ENCODE measurements at places on chromosomes 1 and 21. TPM values are rescaled to one million over a fixed set of nuclear protein-coding genes. Genes with fewer than 3 reads are reported as not detected.

The CD101 gene
- polyA plus RNA-seq: 1.1 TPM

The TNNT2 gene
- 1.6 TPM for polyA plus RNA-seq

The KRTAP15-1 gene
- polyA plus RNA-seq: not detected

The GPR3 gene
- polyA plus RNA-seq: 0.18 TPM

The CLCA4 gene
- not detected for polyA plus RNA-seq

The NIBAN1 gene
- polyA plus RNA-seq: 4.8 TPM

The F3 gene
- 29.0 TPM for polyA plus RNA-seq

The VCAM1 gene
- polyA plus RNA-seq: 47.7 TPM

The ZNF695 gene
- 0.35 TPM for polyA plus RNA-seq

The IGSF9 gene
- 0.10 TPM for polyA plus RNA-seq

The FALEC gene
- not detected for polyA plus RNA-seq

The RHD gene
- polyA plus RNA-seq: not detected

The GJB4 gene
- not detected for polyA plus RNA-seq

The BTG2 gene
- polyA plus RNA-seq: 113 TPM

The FCRL5 gene
- polyA plus RNA-seq: 0.16 TPM

The SGIP1 gene
- 1.5 TPM for polyA plus RNA-seq

The SLC22A15 gene
- 0.51 TPM for polyA plus RNA-seq

The RASSF5 gene
- polyA plus RNA-seq: 1.8 TPM

The PADI1 gene
- not detected for polyA plus RNA-seq

The PLA2G2C gene
- polyA plus RNA-seq: not detected

The NPR1 gene
- polyA plus RNA-seq: 20.6 TPM

The FAM131C gene
- 0.10 TPM for polyA plus RNA-seq

The IKBKE gene
- polyA plus RNA-seq: 1.2 TPM

The NID1 gene
- 147 TPM for polyA plus RNA-seq

The DSCAM gene
- not detected for polyA plus RNA-seq

The MIXL1 gene
- polyA plus RNA-seq: 0.23 TPM

The STMN1 gene
- polyA plus RNA-seq: 271 TPM

The EXTL1 gene
- polyA plus RNA-seq: 0.47 TPM

The RAB13 gene
- polyA plus RNA-seq: 190 TPM

The VASH2 gene
- polyA plus RNA-seq: 0.74 TPM

The PKP1 gene
- 0.18 TPM for polyA plus RNA-seq

The CRP gene
- polyA plus RNA-seq: not detected

The SLFNL1 gene
- 0.05 TPM for polyA plus RNA-seq

The FAM3B gene
- 0.10 TPM for polyA plus RNA-seq

The DDR2 gene
- polyA plus RNA-seq: 61.0 TPM

The OR2AK2 gene
- not detected for polyA plus RNA-seq

The RAD54L gene
- 0.63 TPM for polyA plus RNA-seq

The GPR37L1 gene
- 0.01 TPM for polyA plus RNA-seq

The AJAP1 gene
- 1.2 TPM for polyA plus RNA-seq

The AMY2A gene
- 0.15 TPM for polyA plus RNA-seq

The OR2T11 gene
- not detected for polyA plus RNA-seq

The SUCO gene
- 14.0 TPM for polyA plus RNA-seq

The LDLRAD1 gene
- 0.22 TPM for polyA plus RNA-seq

The RPTN gene
- polyA plus RNA-seq: not detected

The CTSK gene
- 114 TPM for polyA plus RNA-seq

The HPCAL4 gene
- polyA plus RNA-seq: 1.3 TPM

The LIN28A gene
- polyA plus RNA-seq: not detected

The CFHR4 gene
- not detected for polyA plus RNA-seq

The LYPD8 gene
- polyA plus RNA-seq: not detected

The TEX38 gene
- not detected for polyA plus RNA-seq

The SYT6 gene
- 0.35 TPM for polyA plus RNA-seq

The LRRC8C gene
- polyA plus RNA-seq: 5.6 TPM

The PSRC1 gene
- 5.9 TPM for polyA plus RNA-seq

The SPATA1 gene
- 0.18 TPM for polyA plus RNA-seq

Data from ovary (tissue), 10 donors.